Effector CD8-positive, alpha-beta T cell (primary cell): ENCODE measurements at places on chromosomes 5 and 9.

GRCh38 chr5:51389577-51390463, 6.6 kb downstream of the ISL1 start:
- no peak for DNase-seq

GRCh38 chr5:82387001-82387818, 109.1 kb upstream of the RPS23 start:
- no peak for DNase-seq

DNA sequence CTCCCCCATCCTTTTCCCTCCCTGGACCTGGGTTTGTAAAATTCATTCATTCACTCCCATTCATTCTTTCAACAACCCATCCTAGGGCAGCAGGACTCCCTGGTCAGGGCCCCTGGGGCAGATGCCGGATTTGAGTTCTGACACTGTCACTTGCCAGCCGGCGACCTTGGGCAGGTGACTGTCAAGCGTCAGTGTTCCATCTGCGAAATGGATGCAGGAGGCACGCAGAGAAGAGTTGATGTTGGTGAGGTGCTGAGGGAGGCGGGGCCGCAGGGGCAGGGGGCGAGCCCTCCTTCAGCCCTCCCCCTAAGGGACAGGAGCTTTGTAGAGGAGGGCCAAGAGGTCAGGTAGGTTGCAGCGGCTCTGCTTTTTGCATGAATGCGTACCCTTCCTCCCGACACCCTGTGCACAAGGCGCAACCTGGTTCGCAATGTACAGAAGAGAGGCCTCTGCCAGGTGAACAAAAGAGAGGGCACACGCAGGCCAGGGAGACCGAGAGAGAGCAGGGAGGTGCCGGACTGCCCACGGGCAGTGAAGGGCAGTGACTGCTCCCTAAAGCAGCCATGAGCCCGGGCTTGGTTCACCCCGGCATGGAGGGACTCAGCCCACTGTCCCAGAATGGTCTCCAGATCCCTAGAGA, 128.1 kb downstream of the BARX1 start:
- no peak for DNase-seq

- DNase-seq, result no peak
Observed at GRCh38 chr9:29999645-30000044, 2384.8 kb upstream of the ACO1 start.

DNA sequence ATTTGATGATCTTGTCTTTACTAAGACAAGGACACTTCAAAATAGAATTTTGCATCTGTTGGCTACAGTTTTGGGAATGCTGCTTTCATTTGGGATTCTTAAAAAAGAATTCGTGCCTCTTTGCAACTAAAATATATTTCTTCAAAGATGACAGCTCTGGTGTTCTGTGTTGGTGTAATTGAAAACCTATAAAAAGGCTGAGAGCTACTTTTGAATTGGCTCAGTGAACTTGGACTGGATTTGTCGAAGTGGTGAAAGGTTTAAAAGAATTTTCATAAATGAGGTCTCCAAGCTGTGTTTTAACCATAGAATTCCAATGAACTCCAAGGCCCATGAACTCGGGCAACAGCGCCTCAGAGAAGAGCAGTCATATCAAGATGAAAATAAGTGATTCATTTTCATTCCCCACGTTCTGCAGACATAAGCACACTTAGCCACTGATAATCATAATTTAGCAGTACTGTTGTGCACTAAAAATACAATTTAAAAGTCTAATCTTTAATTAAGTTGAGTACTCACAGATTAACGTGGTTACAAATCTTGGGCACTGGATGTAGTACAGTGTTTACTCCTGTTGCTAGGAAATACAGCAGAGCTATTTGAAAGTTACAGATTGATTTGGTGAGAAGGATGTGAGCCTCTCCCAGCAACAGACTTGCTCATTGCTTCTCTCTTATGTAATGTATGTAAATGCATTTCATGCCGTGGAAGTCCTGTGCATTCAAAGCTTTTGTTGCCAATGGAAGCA, 10.9 kb downstream of the SNCAIP start:
- DNase-seq, result no peak

DNA sequence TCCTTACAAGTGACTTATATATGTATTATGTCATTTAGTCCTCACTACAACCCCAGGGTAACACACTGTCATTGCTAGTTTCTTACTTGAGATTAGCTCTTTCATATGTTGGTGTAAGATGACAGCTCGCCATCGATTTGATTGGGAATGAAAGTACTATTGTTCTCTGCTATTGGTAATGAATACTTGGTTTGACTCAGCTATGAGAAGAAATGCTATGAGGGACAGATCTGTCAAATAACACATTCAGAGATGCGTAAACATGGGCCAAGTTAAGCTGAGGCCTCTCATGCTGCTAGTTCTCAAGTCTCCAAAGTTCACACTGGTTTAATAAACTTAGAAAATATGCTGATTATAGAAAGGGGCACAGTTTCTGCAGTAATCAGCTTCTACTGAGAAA, 142.7 kb downstream of the SGCD start:
- no peak for DNase-seq

- DNase-seq, result no peak
Observed at GRCh38 chr5:61120534-61120933, 41.7 kb downstream of the SMIM15 start.

DNA sequence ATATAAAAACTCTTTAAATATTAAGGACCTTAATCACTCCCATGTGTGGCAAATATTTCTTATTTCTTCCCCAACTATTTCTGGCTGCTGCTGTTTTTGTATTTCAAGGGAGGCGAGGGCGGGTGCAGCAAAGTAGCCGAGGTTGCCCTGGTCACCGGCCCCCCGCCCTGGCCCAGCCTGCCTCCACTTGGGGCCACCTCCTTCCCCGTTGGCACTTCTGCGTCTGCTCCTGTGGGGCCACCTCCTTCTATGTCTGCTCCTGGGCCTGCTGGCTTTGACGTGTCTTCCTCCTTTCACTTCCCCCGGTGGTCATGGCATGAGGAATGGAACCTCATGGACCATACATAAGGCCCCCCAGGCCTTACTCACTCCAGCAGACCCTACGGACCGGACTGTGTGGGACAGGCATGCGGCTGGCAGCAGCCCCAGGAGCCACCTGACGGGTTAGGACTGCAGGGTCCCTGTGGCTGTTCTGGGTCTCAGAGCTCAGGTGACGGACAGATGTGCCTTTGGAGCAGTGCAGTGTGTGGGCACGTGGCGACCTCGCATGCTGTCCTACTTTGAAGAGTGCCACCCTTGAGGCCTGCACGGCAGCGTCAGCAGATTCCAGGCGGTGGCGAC, 5.8 kb upstream of the ENTPD8 start:
- DNase-seq, result no peak

DNA sequence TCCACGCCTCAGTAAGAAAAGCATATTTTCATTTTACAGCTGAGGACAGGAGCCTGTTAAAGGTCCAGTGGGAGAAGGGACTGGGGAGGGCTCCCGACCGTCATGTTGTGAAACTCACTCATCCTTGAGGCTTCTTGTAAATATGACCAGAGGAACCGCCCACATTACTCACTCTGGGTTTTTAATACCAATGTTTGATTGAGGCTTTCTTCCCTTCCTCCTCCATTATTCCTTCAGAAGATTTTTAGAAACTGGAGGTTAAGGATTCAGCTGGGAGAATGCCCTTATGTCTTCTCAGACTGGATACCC, 61.4 kb upstream of the GLRX start:
- DNase-seq, result no peak

- no peak for DNase-seq
Observed at GRCh38 chr5:21452449-21452848, 1400.7 kb downstream of the CDH12 start.

GRCh38 chr5:107341376-107342084, 329.2 kb downstream of the EFNA5 start:
- DNase-seq, result no peak
